ENCODE measurements at places on chromosomes 11 and 22. TPM values are rescaled to one million over a fixed set of nuclear protein-coding genes. Genes with fewer than 3 reads are reported as not detected.

DNA sequence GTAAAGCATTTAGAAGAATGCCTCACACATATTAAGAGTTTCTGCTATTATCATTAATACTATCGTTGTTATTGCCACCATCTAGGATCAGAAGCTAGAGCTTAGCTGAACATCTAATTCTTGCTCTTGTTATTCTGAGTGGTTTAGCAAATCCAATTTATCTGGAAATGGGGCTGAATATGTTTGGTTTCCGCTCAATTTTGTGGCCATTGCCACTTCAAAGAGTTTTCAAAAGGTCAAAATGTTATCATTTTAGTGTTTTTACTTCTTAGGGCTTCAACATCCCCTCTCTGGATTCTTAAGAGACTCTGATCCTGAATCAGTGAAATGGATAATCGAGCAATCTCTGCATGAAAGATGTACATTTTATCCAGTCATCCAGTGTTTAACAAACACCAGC, 10.2 kb upstream of the PIK3IP1 start:
- DNase-seq = no peak

DNA sequence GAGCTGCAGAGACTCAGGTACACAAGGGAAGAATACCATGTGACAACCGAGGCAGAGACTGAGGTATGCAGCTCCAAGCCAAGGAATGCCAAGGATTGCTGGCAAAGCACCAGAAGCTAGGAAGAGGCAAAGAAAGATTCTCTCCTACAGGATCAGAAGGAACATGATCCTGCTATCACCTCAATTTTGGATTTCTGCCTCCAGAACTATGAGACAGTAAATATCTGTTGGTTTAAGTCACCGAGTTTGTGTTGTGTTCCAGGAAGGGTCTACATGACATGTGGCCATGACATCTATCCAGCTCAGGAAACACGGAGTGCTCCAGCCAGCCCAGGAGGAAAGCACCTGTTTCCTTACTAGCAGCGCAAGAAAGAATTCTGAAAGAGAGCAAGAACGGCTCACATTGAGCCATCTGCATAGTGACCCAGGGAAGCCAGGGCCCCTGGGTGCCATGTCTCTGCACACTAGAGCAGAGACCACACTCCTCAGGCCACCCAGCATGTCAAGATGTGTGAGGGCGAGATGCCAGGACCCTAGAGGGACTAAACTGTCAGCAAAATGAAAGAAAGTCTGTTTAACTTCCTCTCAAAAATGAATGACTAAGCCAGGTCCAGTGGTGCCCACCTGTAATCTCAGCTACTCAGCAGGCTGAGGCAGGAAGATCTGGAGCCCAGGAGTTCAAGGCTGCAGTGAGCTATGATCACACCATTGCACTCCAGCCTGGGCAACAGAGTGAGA, 35.6 kb upstream of the GALNT18 start:
- DNase-seq = no peak

GRCh38 chr11:5137014-5137413, 1.1 kb downstream of the OR52A5 start:
- no peak for DNase-seq

- DNase-seq = no peak
These were observed 11.2 kb upstream of the IL18BP start for GRCh38 chr11:71987521-71987920.

Gene PARVB
- 38.6 TPM for total RNA-seq

Gene HEPHL1
- under 0.01 TPM for total RNA-seq
